CD14-positive monocyte (primary cell): ENCODE measurements at places on chromosomes 2 and 18. TPM values are rescaled to one million over a fixed set of nuclear protein-coding genes. Genes with fewer than 3 reads are reported as not detected.

Gene ELMOD3
- polyA plus RNA-seq, result 6.1 TPM

Gene KYNU
- 132 TPM for polyA plus RNA-seq

Gene CERKL
- 0.08 and 0.12 TPM in 2 replicates for polyA plus RNA-seq

Gene SLC8A1
- 16.9 TPM for polyA plus RNA-seq

Gene PAX8
- polyA plus RNA-seq, result 0.26 TPM

Gene PRADC1
- 9.0 and 13.8 TPM in 2 replicates for polyA plus RNA-seq

Gene COL4A4
- not detected for polyA plus RNA-seq

Gene BMP10
- polyA plus RNA-seq, result not detected in 2 replicates

Gene C1QL2
- polyA plus RNA-seq, result not detected

Gene CUL3
- 7.9 and 28.7 TPM in 2 replicates for polyA plus RNA-seq

Gene FLACC1
- polyA plus RNA-seq, result 0.16 TPM

Gene SPP2
- not detected for polyA plus RNA-seq

Gene ARHGAP15
- polyA plus RNA-seq, result 50.9 TPM

Gene PTPRN
- polyA plus RNA-seq, result not detected

Gene DNAJC10
- polyA plus RNA-seq, result 79.4 TPM

Gene CFAP210
- polyA plus RNA-seq, result not detected

Gene DSG1
- polyA plus RNA-seq, result not detected in 2 replicates

Gene IL1R2
- 12.0 TPM for polyA plus RNA-seq

Gene TSPYL6
- not detected in 2 replicates for polyA plus RNA-seq

Gene TRIB2
- polyA plus RNA-seq, result 0.29 TPM
